ENCODE measurements at places on chromosomes 12 and 14.

GRCh38 chr12:113697651-113698509 is 226.2 kb upstream of the LHX5 start:
- no peak for DNase-seq

GRCh38 chr14:100729982-100730381 is 3.3 kb downstream of the DLK1 start:
- DNase-seq = no peak

GRCh38 chr12:82486524-82487235 is 128.4 kb downstream of the METTL25 start:
- no peak for DNase-seq

DNA sequence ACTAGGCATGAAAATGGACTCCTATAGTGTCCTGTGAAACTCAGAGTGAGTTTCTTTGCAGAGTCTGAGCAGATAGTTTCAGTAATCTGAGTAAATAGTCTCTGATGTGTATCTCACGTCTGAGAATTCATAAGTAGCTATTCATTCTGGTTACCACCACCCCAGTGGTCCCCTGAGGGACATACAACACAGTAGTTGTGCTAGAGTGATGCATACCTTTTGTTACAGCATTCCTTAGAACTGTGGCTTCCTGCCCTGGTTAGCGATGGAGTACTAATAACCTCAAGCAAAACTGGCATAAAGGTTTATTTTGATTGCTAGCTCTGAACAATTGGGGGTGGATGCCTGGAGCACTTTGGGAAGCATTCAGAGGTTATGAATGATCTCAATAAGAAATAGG is 114.7 kb downstream of the DAAM1 start:
- DNase-seq = no peak

- no peak for DNase-seq
Measured at GRCh38 chr14:28744126-28744525, 22.5 kb upstream of the FOXG1 start.

GRCh38 chr12:63362166-63362565 is 211.2 kb upstream of the AVPR1A start:
- no peak for DNase-seq

DNA sequence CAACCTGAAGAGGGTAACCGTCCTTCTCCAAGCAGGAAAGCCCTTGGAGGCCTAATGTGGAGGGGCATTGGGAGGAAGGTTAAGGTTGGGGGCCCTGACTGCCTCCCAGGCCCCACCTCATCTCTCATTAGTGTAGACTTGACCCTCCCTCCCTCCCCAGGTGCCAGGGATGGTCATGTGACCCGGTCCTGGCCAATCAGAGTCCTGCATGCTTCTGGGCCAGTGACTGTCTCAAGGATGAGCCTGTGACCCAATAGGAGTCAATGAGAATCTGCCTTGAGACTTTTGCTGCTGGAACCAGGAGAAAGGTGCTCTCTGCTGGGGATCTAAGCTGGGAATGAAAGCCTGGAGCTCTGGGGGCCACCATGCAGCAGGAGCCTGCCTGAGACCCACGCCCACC is 70.8 kb downstream of the NCOR2 start:
- no peak for DNase-seq

DNA sequence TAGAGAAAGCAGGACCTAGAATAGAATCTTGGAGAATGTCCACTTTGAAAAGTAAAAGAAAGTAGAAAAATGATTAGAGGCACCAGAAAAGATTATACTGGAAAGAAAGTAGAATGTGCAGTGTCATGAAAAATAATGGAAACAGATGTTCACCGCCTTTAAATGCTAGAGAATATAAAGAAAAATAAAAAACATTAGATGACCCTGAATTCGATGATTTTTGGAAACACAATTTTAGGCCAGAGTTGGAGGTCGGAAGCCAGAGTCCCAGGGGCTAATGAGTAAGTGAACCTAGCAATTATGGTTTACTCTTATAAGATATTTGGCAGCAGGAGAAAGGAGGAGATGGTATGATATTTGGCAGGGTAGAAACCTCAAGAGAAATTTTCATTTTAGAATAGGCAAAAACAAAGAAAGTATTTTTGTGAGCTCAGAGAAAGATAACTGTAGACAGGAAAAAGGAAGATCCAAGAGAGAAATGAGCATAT is 37.7 kb downstream of the GYS2 start:
- DNase-seq = no peak

GRCh38 chr14:64729386-64730060 is 25.3 kb downstream of the PLEKHG3 start:
- DNase-seq = no peak

DNA sequence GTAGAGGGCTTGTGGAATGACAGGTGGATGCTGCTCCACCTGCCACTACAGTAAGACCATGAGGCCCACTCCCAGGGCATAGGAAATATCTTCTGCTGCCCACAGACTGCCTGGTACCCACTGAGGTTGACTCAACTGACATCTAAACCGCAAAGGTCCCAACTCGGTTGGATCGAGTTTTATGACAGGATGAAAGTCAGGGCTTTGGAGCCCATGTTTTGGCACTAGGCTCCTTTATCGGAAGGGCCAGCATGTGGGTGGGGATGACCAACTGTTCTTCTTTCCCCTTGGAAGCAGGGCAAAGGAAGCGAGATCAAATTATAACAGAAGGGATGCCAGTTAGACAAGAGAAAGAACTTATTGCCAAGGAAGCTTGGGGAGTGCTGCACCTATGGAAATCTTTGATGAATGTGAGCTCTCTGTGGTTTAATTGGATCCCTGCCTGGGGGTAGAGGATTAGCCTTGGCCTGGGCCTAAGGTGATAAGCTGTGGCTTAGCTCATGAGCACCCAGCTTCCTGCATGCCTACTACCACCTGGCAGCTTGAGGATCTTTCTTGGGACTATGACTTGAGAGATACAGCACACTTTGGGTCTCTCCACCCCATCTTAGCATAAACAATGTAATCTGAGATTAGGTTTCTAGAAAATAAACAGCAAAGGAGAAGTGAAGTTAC is 121.8 kb downstream of the KCNA5 start:
- no peak for DNase-seq

DNA sequence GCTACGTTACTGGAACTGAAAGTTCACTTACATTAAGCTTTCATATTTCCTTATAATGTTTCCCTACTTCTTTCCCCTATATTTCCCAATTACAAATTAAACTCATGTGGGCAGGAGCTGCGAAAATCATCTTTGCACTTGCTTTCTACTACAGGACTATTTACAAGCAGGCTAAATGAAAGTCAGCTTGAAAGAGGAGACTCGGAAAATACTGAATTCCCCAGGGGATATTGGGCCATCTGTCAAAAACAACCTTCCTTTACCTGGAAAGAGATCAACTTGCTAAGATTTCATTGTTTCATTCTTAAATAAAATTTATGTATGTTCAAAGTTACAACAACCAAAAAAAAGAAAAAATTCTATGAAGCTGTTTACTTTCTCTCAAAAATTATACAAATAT is 92.8 kb upstream of the BBS10 start:
- no peak for DNase-seq

GRCh38 chr14:68716698-68717097 is 76.2 kb downstream of the ZFP36L1 start:
- DNase-seq = no peak

- no peak for DNase-seq
Measured at GRCh38 chr14:100586403-100587085, 673 bp downstream of the BEGAIN start.

DNA sequence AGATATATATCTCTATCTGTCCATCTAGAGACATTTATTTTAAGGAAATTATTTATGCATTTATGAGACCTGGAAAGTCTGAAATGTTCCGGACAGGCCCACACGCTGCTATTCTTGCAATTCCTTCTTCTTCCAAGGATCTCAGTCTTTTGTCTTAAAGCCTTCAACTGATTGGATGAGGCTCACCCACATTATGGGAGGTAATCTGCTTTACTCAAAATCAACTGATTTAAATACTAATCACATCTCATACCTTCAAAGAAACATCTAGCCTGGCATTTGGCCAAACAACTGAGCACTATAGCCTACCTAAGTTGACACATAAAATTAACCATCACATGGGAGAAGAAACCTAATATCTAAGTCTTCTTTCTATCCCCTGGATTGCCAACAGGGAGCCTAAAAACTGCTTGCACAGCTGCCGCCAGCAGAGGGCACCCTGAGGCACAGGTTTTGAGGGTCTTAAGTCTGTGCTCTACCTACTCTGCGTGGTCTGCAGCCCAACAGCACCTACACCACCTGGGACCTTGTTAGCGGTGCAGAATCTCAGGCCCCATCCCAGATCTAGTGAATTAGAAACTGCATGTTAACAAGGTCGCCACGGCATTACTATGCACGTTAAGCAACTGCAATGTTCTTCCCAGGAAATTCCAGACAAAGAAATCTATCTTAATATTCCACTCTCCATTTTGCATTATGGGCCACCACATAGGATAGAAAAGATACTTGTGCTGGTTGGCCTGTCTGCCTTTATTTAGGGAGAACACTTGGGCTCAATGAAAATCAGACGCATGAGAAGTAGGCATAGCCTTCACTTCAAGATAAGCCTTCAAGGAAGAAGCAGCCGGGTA is 249.7 kb downstream of the FOXG1 start:
- peak; percentile 2 for DNase-seq

- DNase-seq = no peak
Measured at GRCh38 chr14:103015426-103015825, 41.9 kb downstream of the CDC42BPB start.

- no peak for DNase-seq
Measured at GRCh38 chr12:108381787-108382436, 42.8 kb upstream of the CMKLR1 start.
